Stimulated activated CD4-positive, alpha-beta T cell treated with anti-CD3 and anti-CD28 coated beads, Interleukin-4, amount 100 ng/mL, for 4 hours (primary cell): ENCODE measurements at places on chromosomes 2 and 18.

GRCh38 chr2:177516824-177517544, 124.4 kb downstream of the AGPS start:
- no peak for DNase-seq

- no peak for DNase-seq
Observed at GRCh38 chr2:189548666-189549448, 31.7 kb downstream of the SLC40A1 start.

GRCh38 chr2:122539311-122539710, 783.9 kb downstream of the TSN start:
- DNase-seq = no peak

- no peak for DNase-seq
Observed at GRCh38 chr2:149648282-149649030, 60.9 kb upstream of the MMADHC start.

- DNase-seq = no peak
Observed at GRCh38 chr2:55311444-55311870, 42.4 kb upstream of the MTIF2 start.

DNA sequence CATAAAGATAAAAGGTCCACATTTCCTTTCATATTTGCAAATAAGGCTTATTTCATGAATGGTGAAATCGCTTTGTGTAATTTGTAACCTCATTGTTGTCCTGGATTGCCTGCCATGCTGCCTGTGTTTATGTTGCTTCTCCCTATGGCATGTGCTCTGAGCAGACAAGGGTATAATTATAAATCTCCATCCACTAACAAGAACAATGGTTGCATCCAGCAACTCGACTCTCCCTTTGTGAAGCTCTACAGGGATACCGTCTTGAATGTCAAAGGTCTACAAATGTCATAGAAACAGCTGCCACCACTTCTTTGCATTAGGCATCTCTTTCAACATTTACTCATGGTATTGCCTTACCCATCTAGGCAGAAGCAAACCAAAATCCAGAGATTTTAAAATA, 209.6 kb downstream of the SLC8A1 start:
- DNase-seq = no peak

GRCh38 chr2:53087262-53087873, 680.2 kb upstream of the CHAC2 start:
- no peak for DNase-seq

DNA sequence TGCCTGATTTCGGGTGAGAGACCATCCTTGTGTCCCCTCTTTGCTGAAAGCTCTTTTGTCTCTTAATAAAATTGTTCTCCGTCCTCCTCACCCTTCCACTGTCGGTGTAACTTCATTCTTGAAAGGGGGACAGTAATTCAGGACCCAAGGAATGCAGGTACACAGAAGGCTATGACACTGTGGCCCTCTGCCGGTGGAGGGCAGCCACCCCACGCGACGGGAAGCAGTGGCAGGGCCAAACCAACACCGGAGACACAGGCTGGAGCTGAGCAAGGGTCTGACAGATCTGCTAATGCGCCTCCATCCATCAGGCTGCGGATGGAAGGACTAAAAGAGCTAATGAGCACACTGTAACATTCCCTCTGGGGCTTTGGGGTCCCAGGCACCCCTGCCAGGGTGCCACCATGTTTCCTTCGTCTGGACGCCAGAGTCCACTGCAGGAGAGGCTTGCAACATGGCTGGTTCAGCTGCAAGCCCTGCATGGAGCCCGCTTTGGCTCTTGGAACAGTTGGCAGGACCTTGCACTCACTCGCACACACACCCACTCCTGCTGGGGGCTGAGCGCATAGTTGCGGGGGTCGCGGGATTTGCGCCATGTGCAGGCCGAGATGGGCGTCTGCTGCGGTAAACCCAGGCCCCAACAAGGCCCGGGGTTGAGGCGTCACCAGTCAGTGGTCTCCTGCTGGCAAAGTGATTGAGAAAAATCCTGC, 544.1 kb upstream of the CDH7 start:
- no peak for DNase-seq

DNA sequence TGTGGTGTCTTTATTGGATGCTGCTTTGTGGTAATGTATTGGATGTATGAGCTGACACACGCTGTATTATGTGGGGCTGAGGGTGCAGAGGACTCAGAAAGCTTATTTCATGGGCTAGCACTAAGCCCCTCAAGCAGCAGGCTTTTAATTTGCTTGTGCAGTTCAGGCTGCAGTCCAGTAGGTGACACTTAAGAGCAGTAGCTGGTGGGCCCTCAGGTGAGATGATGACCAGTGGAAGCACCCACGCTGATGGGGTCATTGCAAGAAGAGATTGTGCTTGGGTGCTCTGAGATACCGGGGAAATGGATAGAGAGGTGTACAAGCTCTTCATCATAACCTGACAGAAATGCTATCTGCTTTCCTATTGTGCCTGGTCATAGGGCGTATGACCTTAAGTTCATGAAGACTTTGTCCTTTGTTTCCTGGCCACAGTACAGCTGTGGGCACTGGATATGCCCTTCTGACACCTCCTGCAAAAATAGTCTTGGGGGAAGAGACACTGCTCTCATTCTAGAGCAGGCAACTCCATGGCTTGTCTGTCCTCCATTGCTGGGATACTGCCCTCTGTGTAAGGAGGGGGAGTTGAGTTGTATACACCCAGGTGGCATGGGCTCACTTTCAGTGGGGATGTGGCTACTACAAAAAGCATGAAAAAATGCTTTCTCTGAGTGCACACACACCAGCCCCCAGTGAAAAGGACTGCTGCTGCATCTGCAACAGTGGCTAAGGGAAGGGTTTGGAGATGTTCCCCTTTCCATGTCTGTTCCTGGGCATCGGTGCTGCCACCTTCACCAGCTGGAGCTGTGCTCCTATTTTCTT, 205.7 kb upstream of the ZSWIM2 start:
- no peak for DNase-seq

DNA sequence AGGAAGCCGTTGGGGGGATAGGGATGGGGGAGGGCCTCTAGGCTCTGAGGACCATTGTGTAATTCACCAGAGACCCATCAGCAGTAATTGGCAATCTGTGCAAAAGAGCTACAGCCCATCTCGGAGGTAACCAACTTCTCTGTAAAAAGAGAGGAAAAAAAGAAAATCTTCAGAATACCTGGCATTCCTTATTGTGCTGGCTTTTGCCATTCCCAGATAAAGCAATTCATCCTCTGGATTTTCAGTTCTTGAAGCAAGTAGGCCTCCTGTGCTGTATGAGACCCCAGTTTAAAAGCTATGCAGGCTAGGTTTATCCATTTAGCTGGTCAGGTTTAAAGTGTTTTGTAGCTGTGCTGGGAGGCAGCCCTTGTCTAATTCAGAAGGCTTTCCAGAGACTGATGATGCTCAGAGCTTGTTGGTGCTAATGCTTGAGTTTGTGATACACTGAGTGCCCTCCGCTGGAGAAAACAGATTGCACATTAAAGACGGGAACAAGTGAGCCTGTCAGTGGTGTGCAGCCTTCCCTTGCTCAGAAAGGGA, at the start of gene LRRTM4:
Gene LRRTM4 (minus strand): TSS at position 446 of the 540 bp plus-strand sequence.
- no peak for DNase-seq

DNA sequence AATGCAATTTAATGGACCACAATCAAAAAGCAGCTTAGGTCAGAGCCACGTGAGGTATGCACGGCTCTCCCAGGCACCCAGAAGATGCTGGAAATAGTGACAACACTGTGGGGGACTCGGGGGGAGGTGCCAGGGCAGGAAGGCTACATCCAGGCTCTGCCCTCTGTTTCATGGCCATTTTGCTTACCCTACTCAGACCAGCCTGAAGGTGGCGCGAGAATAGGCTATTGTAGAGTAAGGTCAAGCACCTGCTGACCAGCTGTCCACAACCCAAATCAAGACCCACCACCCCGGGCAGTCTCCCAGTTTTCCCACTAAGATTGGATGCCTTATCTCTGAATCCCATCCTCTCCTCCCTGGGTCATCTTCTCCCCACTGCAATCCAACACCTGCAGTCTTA, 115.7 kb downstream of the VIT start:
- DNase-seq = no peak

- DNase-seq = no peak
Observed at GRCh38 chr2:19887510-19887909, 14.3 kb downstream of the TTC32 start.

- no peak for DNase-seq
Observed at GRCh38 chr2:216904974-216905373, 45.1 kb upstream of the TNP1 start.

DNA sequence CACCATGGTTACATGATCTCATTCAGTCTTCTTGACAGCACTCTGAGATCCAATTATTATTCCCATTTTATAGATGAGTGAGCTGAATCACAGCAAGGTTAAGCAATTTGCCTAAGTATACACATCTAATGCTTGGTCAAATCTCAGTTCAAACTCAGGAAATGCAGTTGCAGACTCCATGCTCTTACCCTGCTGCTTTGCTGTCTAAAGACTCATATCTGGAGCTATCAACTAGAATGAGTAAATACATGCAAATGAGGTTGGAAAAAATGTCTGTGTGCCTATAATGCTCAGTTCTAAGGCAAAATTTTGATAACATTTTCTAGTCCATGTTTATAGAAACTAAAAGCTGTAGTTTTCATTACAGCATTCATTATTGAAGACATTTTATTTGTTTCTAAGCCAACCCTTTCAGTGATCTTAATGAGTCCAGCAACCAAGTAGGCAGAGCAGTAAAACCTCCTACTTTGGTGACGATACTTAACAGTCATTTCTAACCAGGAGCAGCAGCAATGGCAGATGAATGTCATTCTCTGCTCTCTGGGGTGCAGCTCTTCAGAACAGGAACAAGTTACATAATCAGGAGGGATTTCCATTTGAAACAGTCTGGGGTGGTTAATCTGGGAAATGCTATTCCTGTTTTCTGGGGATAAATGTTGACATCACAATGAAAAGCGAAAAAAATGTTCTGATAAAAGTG, 396.8 kb upstream of the UBE2E3 start:
- DNase-seq = no peak

DNA sequence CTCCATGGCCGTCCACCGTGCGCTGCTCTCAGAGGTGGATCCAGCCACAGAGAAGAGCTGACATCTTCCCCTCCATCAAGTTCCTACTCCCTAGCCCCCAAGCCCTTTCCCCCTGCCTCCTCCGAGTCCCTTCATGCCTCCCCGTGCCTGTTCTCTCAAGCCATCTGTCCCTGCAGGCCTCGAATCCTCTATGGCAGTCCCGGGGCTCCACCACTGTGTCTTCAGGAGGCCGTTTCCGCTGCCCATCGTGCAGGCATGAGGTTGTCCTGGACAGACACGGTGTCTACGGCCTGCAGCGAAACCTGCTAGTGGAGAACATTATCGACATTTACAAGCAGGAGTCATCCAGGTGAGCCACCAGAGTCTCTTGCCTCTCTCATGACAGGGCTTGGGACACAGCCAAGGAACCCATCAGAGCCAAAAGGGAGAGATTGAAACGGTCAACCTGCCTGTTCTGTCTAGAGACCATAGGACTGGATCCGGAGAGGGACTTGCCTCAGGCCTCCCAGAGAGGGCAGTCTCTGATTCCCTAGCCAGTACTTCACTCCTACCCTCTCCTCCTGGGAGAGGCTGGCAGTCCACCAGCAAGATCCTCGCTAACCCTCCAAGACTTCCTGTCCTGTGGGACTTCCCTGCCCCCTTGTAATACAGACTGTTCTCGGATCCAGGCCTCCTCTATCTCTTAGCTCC, 9.7 kb downstream of the UCN start:
- no peak for DNase-seq

DNA sequence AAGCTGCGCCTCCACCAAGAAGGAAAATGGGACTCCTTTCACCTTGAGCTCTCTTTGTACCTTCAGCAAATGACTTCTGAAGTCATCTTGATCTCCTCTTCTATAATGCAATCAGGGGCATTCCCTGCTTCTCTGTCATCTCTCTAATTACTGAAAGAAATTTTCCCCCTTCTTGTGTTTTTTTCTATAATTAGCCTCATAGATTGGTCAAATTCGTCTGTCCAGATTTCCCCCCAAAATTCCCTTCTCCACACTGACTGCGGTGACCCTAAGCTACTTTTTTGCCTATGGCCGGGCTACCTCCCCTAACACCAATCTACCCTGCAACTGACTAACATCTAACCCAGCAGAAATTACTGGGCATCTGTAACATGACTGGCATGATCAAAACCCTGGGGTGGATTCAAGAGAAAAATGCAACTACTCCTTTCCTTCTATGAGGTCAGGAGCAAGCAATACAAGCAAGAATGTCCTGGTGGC, 168.6 kb downstream of the BCL2 start:
- DNase-seq = no peak

DNA sequence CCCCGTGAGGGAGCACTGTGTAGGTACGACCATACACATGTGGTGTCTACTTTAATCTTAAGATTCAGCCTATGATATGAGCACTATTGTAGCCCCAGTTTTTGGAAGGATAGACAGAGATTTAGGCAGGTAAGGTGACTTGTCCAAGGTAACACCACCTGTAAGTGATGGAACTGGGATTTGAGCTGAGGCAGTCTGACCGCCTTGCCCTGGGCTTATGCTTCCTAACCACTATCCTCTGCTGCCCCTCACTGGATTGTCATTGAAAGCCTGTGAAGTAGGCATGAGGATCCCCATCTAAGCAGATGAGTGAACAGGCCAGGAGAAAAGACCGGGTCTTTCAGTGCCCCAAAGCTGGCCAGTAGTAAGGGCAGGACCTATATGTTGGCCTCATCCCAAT, 343.8 kb downstream of the CYRIA start:
- no peak for DNase-seq

GRCh38 chr2:180161415-180161814, 154.3 kb upstream of the CWC22 start:
- DNase-seq = no peak

DNA sequence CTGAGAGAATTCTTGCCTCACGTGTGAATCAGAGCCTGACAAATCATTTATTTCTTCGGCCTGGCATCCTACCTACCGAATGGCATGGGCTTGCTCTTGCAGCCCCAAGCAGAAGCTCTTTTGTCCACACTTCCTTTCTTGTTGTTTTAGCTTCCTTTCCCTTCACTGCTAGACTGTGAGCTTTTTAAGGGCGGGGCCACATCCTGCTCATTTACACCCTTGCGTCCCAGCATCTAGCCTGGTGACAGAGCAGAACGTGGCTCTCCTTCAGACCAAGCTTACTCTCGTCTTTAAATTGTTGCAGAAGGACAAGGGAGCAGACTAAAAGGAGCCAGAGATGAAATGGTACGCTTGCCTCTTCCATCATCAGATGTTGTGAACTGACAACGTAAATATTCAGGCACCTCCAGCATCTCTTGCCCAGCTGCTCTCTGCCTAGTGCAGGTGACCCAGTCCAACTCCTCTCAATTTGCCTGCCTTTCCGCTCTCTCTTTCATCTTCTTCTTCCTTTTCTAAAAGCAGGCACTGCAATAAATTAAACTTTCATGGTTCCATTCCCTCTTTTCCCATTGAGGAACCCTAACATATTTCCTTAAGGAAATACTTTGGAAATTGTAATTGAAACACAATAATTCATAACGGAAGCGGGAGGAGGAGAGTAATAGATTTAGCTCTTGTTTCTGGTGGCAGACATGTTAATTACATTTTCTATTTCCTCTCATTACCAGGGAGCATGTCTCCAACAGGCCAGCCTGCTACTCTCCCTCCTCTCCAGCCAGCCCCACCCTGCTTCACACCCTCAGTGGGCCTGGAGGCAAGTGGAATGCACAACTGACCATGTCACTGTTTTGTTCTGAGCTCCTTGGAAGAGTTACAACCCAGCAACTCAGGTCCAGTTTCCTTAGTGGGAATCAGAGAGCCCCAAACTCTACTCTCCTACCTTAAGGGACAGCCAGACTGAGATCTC, 228.1 kb upstream of the TRIB2 start:
- DNase-seq = no peak
